ENCODE measurements at places on chromosomes 4 and X. TPM values are rescaled to one million over a fixed set of nuclear protein-coding genes. Genes with fewer than 3 reads are reported as not detected.

Gene UGT2B15
- not detected for total RNA-seq

Gene ADH1B
- 0.09 TPM for total RNA-seq

Gene RASGEF1B
- total RNA-seq: not detected

Gene TCP11X2
- total RNA-seq: not detected

Gene DUX4
- total RNA-seq: not detected

Gene WAS
- 0.30 TPM for total RNA-seq

Gene DCAF8L2
- total RNA-seq: not detected

Gene FAM53A
- total RNA-seq: 1.4 TPM

Gene SHROOM2
- total RNA-seq: 4.5 TPM

Gene ABRAXAS1
- total RNA-seq: 10.1 TPM

Gene DOCK11
- total RNA-seq: 32.7 TPM

Data from smooth muscle cell of the umbilical artery (primary cell).